Fibroblast of the aortic adventitia (primary cell): ENCODE measurements at places on chromosomes 6 and 20. TPM values are rescaled to one million over a fixed set of nuclear protein-coding genes. Genes with fewer than 3 reads are reported as not detected.

DNA sequence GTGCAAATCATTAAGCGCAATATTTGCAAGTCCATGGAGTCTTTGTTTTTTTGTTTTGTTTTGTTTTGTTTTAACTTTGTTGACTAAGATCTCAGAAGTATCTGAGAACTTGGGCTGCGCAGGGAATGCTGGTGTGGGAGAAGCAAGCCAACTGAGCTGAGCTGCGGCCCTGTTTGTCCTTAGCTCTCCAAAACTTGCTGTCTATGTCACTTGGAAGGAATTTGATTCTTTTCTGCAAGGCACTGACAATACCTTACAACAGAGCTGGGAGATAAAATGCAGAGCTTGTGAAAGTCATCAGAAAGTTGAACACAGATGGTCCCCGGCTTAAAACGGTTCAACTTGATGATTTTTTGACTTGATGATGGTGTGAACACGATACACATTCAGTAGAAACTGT lies 5.4 kb downstream of the SLC22A23 start:
- no peak for DNase-seq

The RNGTT gene
- 24.9 and 49.0 TPM in 2 replicates for total RNA-seq

The EYS gene
- 0.09 TPM in 1 of 2 replicates, not detected in the other for total RNA-seq

The TCF21 gene
- 2.9 and 5.0 TPM in 2 replicates for total RNA-seq

DNA sequence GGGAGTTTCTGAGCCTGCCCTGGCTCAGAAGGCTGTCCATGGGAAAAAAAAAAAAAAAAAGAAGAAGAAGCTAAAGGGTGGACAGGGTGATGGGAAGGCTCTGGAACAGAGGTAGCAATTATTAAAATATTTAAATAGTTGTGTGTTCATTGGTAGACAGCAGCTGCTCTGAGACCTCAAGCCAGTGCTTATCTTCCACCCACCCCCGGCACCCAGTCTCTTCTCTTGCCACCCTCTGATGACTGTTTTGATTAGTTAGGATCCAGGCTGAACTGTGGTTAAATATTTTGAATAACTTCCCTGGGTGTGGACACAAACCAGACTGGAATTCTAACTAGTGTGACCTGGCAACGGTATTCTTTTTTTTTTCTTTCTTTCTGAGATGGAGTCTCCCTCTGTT lies 16.9 kb upstream of the SRSF3 start:
- peak; percentile 95 for DNase-seq

DNA sequence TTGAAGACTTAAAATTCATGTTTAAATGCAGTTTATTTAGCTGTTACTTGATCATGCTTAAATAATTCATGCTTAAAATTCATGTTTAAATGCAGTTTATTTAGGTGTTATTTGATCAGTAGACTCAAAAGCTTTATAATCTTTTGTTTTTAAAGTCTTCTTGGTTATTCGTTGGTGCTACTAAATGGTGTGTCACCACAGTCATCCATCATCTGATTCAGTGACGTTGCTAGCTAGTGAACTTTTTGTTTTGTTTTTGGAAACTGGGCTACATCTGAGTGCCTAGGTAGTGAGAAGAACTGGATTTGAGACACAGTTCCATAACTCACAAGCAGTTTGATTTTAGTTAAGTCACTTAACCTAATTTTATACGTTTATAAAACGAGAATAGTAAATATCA lies 20.9 kb downstream of the SCAF8 start:
- peak; percentile 74 for DNase-seq

The KAT14 gene
- total RNA-seq, result 18.2 and 30.7 TPM in 2 replicates

The HLA-DRB5 gene
- not detected in 2 replicates for total RNA-seq

The ARMH2 gene
- total RNA-seq, result not detected in 2 replicates

- no peak for DNase-seq
Observed at GRCh38 chr6:159059141-159059540, 14.3 kb upstream of the TAGAP start.

DNA sequence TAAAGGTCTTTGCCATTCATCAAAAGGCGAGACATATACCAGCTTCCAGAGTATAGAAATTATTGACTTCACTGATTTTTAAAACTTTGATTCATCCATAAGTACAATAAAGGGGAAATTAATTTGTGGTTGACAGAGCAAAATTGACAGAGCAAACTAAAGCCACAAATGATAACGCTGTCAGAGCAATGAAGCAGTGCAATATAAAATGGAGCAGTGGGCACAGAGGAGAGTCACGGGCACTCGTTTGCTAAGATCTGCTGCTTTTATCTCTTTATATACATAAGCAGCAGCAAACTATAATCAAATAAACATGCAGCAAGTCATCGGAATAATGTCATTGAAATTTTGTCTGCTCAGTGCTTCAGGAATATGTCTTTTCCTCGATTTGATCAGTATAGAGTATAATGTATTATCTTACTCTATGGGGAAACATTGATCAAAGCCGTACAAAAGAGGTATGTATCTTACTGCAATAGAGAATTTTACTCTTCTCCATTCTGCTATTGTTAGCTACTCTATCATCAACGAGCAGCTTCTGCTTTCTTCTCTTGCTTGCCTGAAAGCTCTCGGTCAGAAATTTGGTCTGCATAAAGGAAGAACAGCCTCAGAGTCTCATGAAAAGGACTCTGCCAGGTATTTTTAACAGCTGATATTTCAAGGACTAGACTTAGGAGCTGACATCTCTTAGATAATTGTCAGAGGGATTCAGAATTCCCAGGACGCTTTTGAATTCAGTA lies 546.0 kb upstream of the ARID1B start:
- no peak for DNase-seq

The DUSP22 gene
- total RNA-seq, result 17.0 and 18.6 TPM in 2 replicates

- DNase-seq, result no peak
Observed at GRCh38 chr20:24490598-24490997, 21.2 kb downstream of the SYNDIG1 start.

DNA sequence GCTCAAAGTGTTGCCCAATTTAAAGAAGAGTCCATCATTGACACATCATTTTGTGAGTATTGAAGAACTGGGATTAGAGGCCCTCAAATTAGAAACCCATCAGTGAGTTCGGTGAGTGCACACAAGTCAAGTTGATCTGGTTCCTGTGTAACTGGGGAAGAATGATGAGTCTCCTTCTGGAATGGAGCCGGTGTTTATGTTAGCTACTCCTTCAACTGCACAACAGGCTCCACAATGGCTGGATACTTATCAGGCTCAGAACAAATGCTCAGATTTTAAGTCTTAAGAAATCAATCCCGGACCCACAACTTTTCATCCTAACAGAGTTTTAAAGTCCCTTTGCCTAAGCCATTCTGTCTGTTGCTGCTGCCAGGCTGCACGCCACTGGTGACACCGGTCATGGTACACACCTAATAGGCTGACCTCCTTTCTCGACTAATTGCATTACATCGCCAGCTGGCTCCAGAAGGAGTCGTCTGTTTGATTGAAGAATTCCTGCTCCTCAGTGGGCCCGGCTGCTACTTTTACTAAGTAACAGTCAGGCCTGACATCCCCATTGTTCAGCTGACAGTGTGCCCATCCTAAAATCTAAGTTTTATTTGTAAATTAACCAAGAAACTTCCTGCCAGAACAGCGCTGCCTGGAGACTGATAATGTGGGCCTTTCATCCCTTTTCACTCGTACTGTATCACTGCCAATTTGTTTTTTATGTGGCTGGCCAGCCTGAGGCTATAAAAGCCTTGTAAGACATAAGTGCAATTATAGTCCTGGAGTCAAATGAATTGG lies 130.4 kb downstream of the INSM1 start:
- peak; percentile 15 for DNase-seq

GRCh38 chr6:142644866-142645265 lies 300.1 kb downstream of the HIVEP2 start:
- DNase-seq, result no peak

GRCh38 chr6:168414336-168415097 lies 26.5 kb upstream of the SMOC2 start:
- peak; percentile 16 for DNase-seq

DNA sequence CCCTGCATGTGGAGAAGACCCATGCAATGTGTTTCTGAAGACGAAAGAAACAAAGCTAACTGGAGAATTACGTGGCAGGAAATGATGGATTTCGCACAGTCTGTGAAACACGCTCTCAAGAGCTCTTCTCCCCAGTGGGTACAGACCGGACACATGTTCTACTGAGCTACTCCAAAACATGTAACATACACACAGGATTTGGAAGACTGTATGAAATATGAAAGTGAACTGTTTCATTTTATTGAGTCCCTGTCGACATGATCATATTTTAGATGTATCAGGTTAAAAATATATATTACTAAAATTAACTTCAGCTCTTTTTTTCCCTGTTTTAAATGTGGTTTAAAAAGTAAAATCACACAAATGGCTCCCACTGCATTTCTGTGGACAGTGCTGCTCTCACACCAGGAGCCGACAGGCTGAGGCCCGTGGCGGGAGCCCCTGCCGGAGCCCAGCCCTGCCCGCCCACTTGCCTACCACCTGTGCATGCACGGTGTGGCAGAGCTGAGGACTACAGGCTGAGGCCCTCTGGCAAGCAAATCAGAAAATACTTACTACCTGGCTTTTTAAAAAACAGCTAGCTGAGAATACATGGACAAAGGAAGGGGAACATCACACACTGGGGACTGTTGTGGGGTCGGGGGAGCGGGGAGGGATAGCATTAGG lies 58.9 kb upstream of the NXT1 start:
- DNase-seq, result no peak

The CST5 gene
- not detected in 2 replicates for total RNA-seq

DNA sequence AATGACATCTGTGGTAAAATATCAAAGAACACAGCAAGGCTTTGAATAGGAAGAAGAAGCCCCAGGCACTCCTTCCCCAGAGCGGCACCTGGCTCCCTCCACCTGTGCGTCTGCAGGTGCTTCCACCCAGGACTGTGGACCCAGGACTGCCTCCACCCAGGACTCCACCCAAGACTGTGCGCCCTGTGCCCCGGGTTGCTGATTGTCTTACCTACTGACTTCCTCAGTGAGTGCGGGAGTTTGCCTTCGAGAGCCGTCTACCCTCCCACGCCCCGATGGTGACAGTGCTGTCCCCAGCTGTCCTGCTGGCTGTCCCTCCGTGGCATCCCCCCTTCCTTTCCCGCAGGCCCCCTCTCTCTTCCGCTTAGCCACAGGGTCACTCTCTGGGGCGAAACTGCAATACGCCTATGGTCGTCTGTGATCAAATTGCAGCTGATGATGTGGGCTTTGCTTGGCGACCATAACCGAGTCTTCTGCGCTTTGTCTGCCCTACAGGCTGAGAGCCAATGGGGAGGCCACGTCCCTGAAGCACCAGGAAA lies 52.1 kb downstream of the IRF4 start:
- no peak for DNase-seq

The NKAIN2 gene
- under 0.01 TPM in 1 of 2 replicates, not detected in the other for total RNA-seq

DNA sequence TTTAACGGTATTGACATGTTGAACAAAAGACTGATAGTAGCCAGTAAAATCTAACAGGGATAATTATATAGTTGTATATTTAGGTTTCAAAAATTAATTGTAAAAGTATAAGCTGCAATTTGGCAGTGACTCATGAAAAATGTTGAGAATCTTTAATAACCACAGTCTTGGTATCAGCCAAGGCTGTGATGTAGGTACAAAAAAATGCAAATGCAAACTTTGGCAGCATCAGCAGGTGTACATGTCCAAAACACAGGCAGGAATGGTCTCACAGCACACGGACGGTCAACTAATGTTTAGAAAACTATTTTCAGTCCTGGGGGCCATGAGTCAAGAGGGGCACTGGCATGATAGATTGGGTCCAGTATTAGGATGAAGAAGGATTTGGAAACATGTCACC lies 58.5 kb upstream of the BEND3 start:
- DNase-seq, result peak; percentile 25

DNA sequence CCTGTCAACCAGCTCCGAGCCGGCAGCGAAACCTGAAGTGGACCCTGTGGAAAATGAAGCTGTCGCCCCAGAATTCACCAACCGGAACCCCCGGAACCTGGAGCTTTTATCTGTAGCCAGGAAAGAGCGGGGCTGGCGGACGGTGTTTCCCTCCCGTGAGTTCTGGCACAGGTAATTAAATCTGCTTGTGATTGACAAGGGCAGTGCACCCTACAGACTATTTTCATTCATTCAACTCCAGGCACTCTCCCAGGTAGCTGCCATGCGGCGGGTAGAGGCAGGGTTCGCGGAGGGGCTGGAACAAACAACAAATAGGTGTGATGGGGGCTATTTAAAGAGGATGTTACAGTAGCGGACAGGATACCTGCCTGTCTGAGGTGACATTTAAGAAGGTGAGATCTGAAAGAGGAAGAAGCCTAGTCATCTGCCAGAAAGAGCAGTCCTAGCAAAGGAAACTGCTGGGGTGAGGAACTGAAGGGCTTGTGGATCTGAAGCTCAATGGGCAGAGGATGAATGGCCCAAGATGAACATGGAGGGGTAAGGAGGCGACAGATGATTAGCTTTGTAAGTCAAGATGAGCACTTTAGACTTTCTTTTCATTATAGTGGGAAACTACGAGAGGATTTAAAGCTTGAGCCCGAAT lies 810 bp downstream of the MRPL18 start:
- no peak for DNase-seq

The NRSN1 gene
- not detected in 2 replicates for total RNA-seq

The BACH2 gene
- 0.27 and 0.65 TPM in 2 replicates for total RNA-seq

The FKBP5 gene
- total RNA-seq, result 2.9 and 5.3 TPM in 2 replicates

- peak; percentile 56 for DNase-seq
Observed at GRCh38 chr6:17885889-17886576, 101.4 kb downstream of the KIF13A start.

The SGK2 gene
- total RNA-seq, result 0.09 TPM in 1 of 2 replicates, not detected in the other

The OR2H1 gene
- not detected in 2 replicates for total RNA-seq

DNA sequence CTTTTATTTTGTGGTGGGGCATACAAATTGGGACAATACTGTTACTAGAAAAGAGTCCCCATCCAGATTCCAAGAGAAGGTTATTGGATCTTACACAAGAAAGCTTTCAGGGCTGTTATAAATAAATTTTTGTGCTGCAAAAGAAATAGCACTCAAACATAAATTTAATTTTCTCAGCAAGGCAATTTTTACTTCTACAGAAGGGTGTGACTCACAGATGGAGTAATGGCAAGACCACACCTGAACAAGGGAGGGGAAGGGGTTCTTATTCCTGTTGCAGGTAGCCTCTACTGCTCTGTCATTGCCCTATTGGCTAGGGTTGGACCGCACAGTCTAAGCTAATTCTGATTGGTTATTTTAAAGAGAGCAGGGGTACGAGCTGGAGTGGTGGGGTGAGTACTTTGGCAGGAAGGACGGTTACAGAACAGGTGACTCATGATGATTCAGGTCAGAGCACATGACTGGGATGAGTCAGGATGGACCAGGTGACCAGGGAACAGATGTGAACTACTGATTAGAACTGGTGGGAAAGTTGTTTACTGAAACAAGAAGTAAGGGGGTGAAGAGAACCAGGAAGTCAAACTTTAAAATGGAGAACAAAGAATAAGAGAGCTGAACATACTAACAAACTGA lies 41.1 kb downstream of the CNR1 start:
- DNase-seq, result no peak

- DNase-seq, result no peak
Observed at GRCh38 chr6:20167601-20168000, 44.7 kb downstream of the MBOAT1 start.

DNA sequence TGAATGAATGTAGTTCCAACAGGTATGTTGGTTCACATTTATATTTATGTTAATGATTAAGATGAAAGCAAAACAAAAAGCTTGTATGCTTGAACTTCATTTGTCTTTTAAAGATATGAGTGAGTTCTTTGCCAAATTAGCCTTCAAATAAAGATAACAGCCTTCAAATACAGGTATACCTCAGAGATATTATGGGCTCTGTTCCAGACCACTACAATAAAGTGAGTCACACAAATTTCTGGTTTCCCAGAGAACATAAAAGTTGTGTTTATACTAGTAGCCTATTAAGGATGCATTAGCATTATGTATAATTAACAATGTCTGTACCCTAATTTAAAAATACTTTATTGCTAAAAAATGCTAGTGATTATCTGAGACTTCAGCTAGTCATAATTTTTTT lies 245.3 kb upstream of the MAN1A1 start:
- no peak for DNase-seq

- DNase-seq, result no peak
Observed at GRCh38 chr20:63553933-63554290, at the start of gene FNDC11. FNDC11 (plus strand) TSS chr20:63554159; CDS start chr20:63555664, 1,505 bp downstream.

GRCh38 chr20:62142252-62143080 lies 728 bp downstream of the PSMA7 start:
- DNase-seq, result no peak
